Nephron progenitor cell (in vitro differentiated cells): ENCODE measurements at places on chromosomes 5 and 9.

GRCh38 chr5:97550818-97551217 is 367.8 kb upstream of the RIOK2 start:
- no peak for DNase-seq

GRCh38 chr9:94801681-94802080 is 75.2 kb downstream of the AOPEP start:
- DNase-seq = no peak

DNA sequence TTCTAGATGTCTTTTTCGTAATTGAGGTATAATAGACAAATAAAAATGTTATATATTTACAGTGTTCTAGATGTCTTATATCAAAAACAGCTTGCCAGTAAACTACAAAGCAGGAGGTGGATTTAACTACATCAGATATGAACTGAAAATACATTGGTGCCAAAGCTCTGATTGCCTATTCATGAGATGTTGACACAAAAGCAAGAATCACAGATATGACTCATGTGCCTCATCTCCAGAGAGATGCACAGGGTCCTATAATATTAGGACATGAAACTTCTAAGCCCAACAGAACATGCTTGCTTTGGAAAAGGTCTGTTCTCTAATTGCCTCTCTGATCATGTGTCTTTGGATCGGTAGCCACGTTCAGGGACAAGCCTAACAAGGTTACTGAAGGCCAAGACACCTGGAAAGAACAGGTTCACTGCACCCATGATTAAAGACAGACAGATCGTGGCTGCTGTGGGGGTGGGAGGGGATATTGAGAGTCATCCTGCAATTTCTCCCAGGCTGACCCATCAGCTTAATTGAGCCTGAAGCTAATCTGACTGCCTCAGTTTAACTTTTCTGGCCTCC is 16.8 kb downstream of the ABCA1 start:
- no peak for DNase-seq

DNA sequence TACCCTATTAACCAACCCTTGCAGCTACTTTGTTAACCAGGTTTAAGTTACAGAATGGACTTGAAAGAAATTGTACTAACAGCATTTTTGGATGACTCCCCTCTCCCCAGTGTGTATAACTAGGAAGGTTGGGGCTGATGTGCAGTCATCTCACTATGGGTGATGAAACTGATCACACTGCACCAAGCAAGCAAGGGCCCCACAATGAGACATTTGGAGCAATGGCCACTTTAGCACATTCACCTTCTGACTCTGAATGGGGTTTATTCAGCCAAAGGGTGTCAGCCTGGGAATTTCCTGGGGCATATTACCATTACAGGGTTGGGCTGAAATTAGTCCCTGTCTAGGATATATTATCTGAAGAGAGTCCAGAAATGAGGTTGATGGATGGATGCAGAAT is 18.7 kb upstream of the CYFIP2 start:
- DNase-seq = no peak

DNA sequence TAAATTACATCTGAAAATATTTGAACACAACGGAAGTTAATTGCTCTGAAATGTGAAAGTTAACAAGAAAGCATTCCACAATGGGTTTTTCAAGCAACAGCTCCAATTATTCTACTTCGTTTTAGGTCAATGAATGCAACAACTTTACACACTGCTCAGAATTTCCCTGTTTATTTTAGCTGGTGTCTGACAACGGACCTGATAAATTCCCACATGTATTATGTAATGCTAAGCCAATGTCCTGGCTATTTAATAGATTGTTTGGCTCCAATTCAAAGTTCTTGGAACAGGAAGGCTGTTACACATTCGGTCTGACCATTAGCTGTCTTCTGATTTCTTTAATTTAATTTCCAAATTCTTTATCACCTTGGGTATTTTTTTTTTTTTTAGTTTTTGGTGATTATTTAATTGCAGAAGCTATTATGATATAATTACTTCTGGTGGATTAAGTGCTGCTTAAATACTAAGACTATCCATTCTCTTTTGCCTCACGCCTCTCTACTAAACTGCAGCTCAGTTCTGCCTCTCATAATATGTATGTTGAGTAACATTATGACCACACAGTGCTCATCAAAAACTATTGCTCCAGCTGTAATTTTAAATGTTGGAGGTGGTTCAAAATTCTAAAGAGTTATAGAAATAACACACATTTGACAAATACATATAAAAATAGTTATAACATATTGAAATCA is 57.9 kb downstream of the MEF2C start:
- DNase-seq = no peak
